ENCODE measurements at places on chromosomes 2 and 18.

DNA sequence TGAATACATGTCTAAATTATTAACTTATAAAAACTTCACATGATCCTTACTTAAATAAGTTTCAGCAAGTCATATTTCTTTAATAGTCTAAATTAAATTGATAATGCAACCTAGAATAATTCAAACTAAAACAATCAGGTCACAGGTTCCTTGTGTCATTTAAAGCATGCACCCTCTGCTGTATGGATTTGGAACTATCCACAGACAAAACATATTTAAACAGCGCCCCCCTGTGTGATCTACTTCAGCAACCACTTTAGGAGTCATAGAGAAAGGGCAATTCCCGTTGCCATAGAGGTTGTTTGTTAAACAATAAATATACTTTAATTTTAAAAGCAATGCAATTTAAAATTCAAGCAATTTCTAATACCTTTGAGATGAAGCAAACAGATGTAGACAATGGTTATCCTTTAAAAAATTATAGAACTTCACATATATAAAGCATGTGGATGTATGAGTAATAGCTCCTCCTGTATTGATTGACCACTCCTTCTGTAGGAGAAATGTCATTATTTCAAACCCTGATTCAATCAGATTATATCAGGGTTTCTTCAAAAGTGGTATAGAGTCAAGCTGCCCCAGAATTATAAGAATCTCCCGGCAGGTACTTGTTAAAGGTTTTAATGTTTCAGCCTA is 21.2 kb downstream of the GRB14 start:
- DNase-seq = peak; percentile 58

DNA sequence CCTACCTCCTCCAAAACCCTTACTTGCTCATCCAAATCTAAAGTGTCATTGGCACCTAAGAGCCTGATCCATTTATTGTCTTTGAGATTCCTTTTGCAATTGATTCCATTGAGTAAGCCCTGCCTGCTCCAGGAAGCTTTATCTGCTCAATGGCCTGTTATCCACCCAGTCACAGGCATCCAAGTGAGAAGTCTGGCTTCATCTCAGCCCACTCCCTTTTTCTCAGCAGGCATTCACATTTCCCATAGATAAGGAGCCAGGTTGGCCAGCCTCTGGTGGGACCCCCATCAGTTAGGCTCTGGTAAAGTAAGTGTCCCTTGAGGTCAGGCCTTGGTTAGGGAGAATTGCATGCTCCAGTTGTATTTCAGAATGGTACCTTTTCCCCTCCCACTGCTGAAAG is 396.2 kb upstream of the ST6GAL2 start:
- no peak for DNase-seq

DNA sequence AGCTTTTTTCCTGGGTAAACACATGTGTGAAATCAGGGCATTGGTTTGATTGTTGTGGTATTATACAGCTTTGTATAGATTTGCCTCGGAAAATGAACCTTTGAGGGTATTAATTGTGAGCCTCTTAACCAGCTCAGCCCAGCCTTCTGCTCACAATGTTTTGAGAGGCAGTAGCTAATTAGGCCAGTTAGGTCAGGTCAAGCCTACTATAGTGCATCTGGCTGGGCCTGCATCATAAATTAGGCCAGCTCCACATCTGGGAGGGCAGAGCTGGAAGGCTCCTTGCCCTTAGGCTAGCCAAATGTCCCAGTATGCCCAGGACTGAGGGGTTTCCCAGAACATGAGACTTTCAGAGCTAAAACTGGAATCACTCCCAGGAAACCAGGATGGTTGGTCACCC is 43.0 kb downstream of the LRATD1 start:
- DNase-seq = no peak

DNA sequence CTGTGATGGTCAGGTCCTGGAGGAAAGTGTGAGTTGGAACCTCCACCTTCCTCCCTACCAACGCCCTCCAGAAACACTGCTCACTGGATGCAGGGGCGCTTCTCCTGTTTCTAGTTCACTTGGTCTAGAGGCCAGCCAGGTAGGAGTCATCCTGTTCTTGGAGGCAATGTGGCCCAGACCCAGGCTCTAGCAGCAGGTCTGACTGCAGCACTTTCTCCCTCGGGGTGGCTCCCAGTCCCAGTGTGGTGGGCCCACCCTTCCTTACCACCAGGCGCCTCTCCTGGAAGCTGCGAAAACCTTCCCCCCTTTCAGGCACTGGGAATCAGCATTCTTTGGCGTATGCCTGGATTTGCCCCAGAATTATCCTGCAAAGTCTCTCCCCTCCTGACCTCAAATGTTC is 292.8 kb downstream of the SOX11 start:
- DNase-seq = no peak

GRCh38 chr2:10566018-10566417 is 117.9 kb upstream of the ODC1 start:
- no peak for DNase-seq

DNA sequence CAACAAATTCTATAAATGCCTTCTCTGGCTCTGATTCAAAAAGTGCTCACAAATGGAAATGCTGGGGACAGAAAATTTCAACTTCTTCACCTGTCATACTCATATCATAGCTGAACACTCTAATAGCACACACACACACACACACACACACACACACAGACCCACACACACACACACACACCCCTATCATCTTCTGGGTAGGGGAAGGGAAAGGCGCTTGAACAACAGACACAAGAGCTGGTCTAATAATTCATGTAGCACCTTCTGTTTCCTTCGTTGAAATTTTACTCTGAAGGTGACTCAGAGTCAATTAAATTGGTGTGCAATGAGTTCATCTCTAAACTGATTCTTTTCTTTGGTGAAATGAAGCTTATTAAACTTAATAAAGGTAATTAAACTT is 32.9 kb downstream of the CD28 start:
- DNase-seq = no peak

- no peak for DNase-seq
Measured at GRCh38 chr2:186205254-186205911, 280.7 kb upstream of the ZC3H15 start.

GRCh38 chr2:134352844-134353243 is 99.0 kb downstream of the MGAT5 start:
- no peak for DNase-seq
